ENCODE measurements at places on chromosomes 13 and 19. TPM values are rescaled to one million over a fixed set of nuclear protein-coding genes. Genes with fewer than 3 reads are reported as not detected.

DNA sequence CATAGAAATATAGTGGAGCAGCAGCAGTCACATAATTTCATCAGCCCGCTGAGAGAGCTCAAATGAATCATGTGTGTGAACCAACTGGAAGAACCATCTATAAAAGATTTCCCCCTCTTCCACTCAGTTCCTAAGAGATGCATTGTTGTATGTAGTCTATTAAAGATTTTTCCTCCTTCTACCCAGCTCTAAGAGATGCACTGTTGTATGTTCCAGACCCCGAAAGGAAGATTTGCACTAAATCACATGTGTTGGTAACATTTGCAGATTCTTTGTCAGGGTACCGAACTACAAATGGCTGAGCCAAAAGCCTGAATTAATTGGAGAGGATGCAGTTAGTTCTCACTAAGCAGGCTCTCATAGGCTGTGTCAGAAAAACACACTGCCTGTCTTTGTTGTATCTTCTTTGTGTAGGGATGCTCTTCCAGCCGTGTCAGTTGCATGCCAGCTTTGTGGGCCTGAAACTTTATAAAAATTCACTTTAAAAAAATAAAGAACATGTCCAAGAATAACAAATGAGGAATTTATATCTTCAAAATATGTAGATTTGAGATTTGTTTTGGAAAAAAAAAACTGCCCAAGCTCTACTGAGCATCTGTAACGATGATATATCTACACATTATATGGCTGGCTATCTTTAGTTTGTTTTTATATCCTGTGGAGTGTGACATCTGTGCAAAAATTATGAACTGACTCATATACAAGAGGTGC lies 223.1 kb downstream of the MZT1 start:
- no peak for DNase-seq

DHDH gene
- 1.0 TPM for polyA plus RNA-seq

HIF3A gene
- 194 TPM for polyA plus RNA-seq

GRCh38 chr19:3607303-3608078 lies 816 bp upstream of the TBXA2R start:
- no peak for DNase-seq

NXNL1 gene
- not detected for polyA plus RNA-seq

DNA sequence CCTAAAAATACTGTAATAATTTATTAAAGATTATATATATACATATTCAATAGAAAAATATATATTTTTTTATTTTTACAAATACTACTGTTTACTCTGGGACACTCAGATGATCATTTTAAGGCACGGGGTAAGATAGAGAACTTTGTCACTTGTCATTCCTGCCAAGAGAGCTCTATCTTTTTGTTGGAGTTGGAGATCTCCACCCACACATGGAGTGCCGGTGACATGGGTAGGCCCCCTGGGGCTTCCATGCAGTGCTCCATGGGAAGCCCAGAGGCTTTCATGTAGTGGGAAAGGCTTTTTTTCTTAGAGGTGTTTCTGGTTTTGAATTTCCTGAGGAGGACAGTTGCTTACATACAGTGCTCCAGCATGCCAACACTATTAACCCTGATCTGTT lies 81.4 kb downstream of the LMO7 start:
- no peak for DNase-seq

- no peak for DNase-seq
Measured at GRCh38 chr13:103134271-103134670, 68.1 kb upstream of the SLC10A2 start.

DNA sequence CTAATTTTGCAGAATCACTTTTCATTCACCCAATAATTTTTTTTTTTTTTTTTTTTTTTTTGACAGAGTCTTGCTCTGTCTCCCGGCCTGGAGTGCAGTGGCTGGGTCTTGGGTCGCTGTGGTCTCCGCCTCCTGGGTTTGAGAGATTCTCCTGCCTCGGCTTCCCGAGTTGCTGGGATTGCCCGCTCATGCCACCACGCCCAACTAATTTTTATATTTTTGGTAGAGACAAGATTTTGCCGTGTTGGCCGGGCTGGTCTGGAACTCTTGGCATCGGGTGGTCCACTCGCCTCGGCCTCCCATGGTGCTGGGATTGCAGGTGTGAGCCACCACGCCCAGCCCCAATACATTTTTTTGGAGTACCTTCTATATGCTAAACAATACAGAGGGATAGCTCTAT lies 1120.0 kb upstream of the ATXN8OS start:
- no peak for DNase-seq

GRCh38 chr19:11435833-11436313 lies 438 bp downstream of the PRKCSH start:
- no peak for DNase-seq

- no peak for DNase-seq
Measured at GRCh38 chr13:47837104-47837880, 163.8 kb downstream of the SUCLA2 start.

GRCh38 chr13:21338639-21339278 lies 120.3 kb downstream of the ZDHHC20 start:
- no peak for DNase-seq

DNA sequence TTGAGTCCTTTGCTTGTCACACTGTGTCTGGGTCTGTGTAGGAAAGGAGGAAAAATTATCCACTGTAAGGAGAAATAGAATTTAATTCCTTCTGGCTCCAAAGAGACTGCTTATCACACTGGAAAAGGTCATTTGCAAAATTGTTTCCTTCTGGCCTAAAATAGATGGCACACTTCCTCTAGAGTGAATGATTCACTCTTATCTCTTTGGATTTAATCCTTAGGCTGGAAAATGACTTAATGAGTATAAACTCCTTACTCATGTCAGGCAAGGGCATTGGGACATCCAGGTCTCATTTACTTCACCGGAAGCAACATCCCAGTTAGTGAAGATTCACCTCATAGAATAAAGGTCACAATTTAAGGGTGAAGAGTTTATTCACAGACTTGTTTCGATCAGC lies 293.6 kb downstream of the OXGR1 start:
- no peak for DNase-seq

- DNase-seq, result no peak
Measured at GRCh38 chr19:35431145-35431807, 16.8 kb upstream of the FFAR2 start.

GRCh38 chr13:21100994-21101757 lies 39.8 kb upstream of the LATS2 start:
- no peak for DNase-seq

DNA sequence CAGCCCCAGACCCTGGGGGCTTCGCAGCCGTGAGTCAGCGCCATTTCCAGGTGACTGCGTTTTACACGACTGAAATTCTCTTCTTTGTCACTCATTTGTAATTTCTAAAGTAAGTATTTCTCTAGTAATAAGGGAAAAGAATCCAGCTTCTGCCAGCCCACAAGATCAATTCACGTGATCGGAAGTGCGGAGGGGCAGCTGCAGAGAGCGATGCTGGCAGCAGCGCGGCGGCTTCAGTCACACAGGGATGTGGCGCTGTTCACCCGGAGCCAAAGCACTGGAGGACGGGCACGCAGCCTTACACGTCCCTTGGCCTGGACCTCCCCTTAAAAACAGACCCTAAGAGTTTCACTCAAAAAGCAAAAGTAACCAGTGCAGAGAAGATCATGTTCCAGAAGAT lies 18.4 kb downstream of the GRTP1 start:
- DNase-seq, result no peak

CEACAM19 gene
- polyA plus RNA-seq, result 12.7 TPM

GRCh38 chr19:42220751-42221097 lies 612 bp downstream of the ZNF526 start:
- DNase-seq, result no peak

GRCh38 chr13:111216166-111216960 lies 101.3 kb downstream of the ARHGEF7 start:
- no peak for DNase-seq

MED26 gene
- 8.0 TPM for polyA plus RNA-seq
